Activated CD8-positive, alpha-beta memory T cell treated with anti-CD3 and anti-CD28 coated beads for 48 hours (primary cell): ENCODE measurements at places on chromosomes 3 and 15.

DNA sequence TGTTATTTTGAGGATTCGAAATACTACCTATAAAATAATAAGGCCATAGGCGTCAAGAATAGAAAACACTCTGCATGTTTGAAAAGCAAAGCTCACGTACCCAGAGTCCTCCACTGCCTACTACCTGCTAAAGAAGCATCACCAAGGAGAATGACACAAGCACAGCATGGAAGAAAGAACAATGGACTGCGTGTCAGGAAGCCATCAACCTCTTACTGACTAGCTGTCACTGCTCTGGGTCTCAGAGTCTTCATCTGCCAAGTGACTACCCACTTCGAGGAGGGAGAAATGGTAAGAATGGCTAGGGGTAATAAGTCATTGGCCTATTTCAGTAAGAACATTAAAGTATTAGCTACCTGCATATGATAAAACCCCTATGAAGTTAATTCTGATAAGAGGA is 49.4 kb downstream of the CLASP2 start:
- no peak for DNase-seq

- DNase-seq: no peak
Observed at GRCh38 chr3:101902041-101902440, 52.7 kb downstream of the NFKBIZ start.

- no peak for DNase-seq
Observed at GRCh38 chr3:53464424-53464823, 30.0 kb upstream of the CACNA1D start.

DNA sequence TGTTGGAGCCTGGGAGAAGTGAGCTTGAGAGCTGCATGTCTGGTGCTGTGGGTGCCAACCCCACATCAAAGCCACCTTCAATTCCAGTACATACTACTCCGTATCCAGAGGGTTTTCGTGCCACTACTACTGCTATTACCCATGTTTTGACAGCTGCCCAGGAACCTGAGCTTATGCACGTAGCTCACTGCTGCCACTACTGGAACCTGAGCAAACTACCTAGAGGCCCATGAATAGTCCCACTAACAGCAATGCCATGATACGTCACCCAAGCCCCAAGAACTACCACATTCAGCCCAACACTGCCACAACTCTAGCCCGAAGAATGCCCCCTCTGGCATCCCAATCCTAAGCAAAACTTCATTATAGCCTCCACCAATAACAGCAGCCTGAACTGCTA is 215.2 kb upstream of the BCHE start:
- DNase-seq: no peak
